HL-60 (cell line): ENCODE measurements at places on chromosomes 6 and 20.

- no peak for DNase-seq
Measured at GRCh38 chr20:1933465-1933870, 38.3 kb downstream of the SIRPA start.

DNA sequence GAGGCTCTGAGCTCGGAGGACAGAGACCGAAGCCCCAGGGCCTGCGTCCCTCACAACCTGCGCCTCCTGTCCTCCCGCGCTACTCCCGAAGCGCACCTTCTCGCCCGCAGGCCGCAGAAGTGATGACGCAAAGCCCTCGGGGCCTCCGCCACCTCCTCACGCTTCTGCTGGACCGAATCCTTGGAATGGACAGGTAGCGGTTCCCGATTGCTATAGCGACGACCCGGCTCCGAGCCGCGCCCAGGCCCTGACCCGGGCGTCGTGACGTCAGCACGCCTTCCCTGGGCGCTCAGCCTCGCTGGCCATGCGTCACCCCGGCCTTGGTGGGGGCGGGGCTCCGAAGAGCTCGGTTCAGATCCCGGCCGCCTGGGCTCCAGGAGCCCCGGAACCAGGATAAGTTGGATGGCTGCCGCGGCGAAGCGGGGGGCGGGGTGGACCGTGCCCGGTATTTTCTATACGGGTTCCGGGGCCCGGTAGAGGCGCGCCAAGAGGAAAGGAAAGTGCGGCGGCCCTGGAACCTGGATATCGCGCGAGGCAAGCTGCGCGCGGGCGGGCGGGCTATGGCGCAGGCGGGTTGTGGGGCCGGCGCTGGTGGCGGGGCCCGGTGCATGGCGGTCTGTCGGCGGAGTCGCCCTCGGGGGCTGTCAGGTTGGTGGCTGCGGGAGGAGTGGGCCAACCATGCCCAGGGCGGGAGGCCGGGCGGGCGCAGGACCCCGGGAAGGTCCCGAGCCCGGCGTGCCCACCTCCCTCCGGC lies at the start of gene ZNF76:
Gene ZNF76, plus strand, starts transcription at position 542 of the 754 bp plus-strand sequence. CDS start 21,417 bp downstream, outside the sequence.
- peak; percentile 95 for DNase-seq

DNA sequence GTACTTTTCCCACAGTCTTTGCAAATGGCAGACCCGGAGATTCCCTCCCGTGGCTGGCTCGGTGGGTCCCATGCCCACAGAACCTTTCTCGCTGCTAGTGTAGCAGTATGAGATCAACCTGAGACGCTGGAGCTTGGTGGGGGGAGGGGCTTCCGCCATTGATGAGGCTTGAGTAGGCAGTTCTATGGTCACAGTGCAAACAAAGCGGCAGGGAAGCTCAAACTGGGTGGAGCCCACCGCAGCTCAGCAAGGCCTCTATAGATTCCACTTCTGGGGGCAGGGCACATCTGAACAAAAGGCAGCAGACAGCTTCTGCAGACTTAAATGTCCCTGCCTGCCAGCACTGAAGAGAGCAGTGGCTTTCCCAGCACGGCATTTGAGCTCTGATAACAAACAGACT lies 186.0 kb upstream of the KCNK16 start:
- DNase-seq: no peak

- no peak for DNase-seq
Measured at GRCh38 chr6:134233180-134233955, 84.5 kb downstream of the SGK1 start.

- no peak for DNase-seq
Measured at GRCh38 chr6:13262302-13263230, 65.8 kb downstream of the TBC1D7 start.
